ENCODE measurements at places on chromosomes 3 and 15. TPM values are rescaled to one million over a fixed set of nuclear protein-coding genes. Genes with fewer than 3 reads are reported as not detected.

- no peak for DNase-seq
These were observed 274.7 kb upstream of the UBE2E2 start for GRCh38 chr3:22928216-22929110.

GRCh38 chr3:143146486-143147274, 27.1 kb downstream of the CHST2 start:
- DNase-seq: no peak

GRCh38 chr3:47870702-47871260, 67.8 kb downstream of the DHX30 start:
- no peak for DNase-seq

DNA sequence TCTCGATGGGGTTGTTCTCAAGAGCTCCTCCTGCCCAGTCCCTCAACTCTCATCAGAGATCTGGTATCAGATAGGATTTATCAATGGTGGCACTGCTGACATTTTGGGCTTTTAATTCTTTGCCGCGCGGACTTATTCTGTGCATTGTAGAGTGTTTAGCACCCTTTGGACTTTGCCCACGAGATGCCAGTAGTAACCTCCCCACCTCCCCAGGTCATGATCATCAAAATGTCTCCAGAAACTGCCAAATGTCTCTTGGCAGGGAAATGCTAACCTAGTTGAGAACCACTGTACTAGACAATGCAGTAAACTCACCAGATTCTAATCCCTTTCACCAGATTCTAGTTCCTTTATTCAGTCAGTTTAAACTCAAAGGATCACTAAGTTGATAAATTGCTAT, 24.0 kb downstream of the SLC27A2 start:
- no peak for DNase-seq

DNA sequence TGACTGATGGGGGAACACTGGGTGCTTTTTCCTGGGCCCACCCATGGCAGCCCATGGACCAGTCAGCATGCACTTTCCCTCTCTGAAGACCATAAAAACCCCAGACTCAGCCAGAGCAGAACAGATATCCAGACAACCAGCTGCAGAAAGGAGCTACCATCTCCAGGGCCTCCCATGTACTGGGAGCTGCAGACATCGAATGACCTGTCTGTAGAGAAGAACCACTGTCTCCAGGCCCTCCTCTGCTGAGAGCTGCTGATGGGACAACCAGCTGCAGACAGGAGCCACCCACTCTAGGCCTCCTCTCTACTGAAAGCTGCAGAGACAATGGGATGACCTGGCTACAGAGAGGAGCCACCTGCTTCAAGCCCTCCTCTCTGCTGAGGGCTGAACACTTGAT, 66.6 kb downstream of the PROS1 start:
- no peak for DNase-seq

- no peak for DNase-seq
These were observed 119.1 kb upstream of the ADAMTS9 start for GRCh38 chr3:64806668-64807605.

- DNase-seq: no peak
These were observed 53.9 kb downstream of the CRTC3 start for GRCh38 chr15:90583471-90584252.

DNA sequence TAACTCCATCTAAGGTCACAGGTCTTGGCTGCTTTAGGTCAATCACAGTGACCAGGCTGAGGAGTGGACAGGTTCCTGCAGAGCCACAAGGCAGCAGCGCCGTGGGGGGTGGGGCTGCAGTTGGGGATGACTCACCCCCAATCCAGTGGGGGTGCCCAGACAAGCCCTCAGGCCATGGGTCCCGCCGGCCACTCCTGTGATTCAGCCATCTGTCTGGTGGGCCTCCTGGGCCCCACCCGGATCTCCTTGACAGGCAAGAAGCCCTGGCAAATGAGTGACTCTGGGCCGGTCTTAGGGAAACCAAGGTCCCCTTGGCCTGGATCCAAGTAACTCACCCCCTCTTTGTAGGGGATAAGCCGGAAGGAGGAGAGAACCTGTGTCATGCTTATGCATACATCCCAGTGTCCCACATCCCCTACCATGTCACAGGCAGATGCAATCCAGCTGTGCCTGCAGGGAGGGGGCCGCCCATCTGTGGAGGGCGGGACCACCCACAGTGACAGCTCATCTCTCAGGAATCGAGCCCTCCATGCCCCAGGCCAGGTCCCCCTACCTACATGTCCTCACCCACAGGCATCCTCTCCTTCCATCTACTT, 495 bp upstream of the COL7A1 start:
- DNase-seq: no peak

DNA sequence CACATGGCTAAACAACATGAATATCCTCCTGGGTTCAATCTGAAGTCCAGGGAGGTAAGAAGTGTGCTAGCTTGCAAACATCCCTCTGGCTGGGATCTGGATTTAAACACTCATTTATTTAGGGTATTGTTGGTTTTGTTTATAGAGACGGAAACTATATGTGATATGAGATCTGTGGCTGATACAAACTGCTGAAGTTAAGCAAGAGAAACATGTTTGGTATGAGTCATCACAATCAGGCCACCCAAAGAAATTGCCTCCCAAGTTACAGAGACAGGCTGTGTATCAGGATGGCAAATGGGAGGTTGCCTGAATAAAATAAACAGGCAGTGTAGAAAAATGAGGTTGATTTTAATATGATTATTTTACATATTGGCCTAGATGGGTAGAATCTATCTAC, 562.1 kb downstream of the IGSF11 start:
- no peak for DNase-seq

DNA sequence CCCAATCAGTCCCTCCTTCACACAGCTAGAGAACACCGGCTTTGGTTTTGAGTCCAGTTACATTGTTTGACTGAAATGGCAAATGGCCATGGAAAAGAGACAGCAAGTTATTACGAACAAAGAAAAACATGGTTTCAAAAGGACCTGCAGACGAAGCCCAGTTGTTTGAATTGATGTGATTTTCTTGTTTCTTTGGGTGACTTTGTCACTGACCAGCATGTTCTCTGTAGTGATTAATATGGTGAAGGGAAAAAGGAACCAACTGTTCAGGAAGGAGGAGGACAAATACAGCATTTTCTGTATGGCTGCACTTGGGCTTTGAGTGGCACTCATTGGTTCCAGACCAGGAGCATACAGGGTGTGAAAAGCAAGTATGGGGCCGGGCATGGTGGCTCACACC, 217.4 kb upstream of the TPM1 start:
- DNase-seq: no peak

GRCh38 chr15:77630956-77631744, 1.6 kb downstream of the LINGO1 start:
- no peak for DNase-seq

DNA sequence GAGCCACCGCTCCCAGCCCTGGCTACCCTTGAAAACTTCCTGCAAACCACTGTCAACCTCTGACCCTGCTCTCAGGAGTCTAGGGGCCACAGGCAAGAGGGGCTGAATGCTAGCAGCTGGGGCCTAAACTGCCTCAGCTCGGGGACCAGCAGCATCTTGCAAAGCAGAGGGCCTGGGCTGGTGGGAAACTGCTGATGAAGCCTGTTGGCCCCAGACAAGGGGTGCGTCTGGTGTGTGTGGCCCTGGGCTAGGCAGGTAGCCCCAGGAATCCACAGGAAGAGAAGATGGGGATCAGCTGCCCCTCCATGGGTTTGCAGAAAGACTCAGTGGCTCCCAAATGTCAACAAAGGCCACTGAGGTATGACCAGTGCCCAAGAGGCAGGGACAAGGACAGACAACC, 8.2 kb upstream of the POLG start:
- no peak for DNase-seq

FRMD4B gene
- total RNA-seq: 16.1 TPM

DNAJA4 gene
- 115 TPM for total RNA-seq

EPHA3 gene
- 3.5 TPM for total RNA-seq

DAZL gene
- not detected for total RNA-seq

NMB gene
- total RNA-seq: 2.0 TPM

CYP8B1 gene
- not detected for total RNA-seq

IL20RB gene
- total RNA-seq: 0.44 TPM

CLEC3B gene
- 80.8 TPM for total RNA-seq

Data from left ventricle myocardium inferior (tissue), 1 donor.